ENCODE measurements at places on chromosomes 4 and X.

DNA sequence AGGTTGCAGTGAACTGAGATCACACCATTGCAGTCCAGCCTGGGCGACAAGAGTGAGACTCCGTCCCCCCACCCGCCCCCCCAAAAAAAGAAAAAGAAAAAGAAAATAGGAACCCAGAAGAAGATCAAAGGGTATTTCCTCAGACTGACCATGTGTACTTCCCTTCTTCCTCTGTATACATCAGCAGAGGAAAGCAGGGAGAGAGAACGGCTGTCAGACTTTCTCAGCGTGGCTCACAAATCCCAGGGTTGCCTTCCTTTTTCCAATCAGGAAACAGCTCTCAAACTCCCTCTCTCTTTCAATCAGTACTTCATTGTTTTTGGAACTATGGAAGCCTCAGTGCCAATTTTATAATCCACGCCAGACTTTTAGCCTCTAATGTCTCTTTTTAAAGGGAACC is 59.1 kb downstream of the CHRNA9 start:
- DNase-seq: no peak

DNA sequence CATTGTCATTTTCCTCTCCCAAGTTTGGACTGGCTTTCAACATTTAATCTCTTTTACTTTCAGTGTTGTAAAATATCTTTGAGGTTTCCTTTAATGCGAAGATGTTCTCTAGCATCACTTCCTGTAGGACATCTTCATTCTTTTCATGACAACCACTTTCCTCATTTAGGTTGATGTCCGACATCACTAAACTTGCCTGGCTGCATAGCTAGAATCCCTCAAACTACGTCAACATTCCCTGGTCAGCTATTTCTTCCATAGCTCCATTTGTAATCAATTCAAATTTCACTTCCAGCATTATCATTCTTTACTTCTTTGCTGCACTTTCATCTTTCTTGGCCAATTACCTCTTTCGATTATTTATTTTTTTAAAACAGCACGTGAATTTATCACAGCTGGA is 198.6 kb upstream of the EMCN start:
- DNase-seq: no peak

- no peak for DNase-seq
Observed at GRCh38 chr4:74583757-74584156, 138.8 kb downstream of the AREG start.

- DNase-seq: no peak
Observed at GRCh38 chr4:142373610-142374009, 472.5 kb downstream of the INPP4B start.

GRCh38 chr4:120922381-120923206 is at the start of gene PRDM5:
Gene PRDM5, minus strand, starts transcription at chr4:120922726. Its CDS starts 118 bp downstream, at chr4:120922608.
- no peak for DNase-seq

DNA sequence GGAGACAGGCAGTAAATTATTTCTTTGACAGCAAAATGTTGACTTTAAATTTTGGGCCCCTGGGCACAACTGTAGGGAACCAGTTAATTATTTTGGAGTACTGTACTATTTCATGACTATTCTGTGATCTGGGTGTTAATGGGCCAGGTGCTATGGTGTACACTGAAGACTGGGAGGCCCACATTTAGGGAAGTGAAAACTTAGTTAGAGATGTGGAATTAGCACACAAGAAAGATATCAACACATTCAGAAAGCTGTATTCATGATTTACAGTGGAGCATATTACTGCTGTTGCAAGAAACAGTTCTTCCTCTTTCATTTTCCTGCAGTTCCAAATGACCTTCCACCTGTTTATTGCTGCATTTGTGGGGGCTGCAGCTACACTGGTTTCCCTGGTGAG is 12.4 kb downstream of the PLP1 start:
- DNase-seq: no peak

GRCh38 chr4:101761405-101761804 is 29.1 kb upstream of the BANK1 start:
- DNase-seq: no peak

DNA sequence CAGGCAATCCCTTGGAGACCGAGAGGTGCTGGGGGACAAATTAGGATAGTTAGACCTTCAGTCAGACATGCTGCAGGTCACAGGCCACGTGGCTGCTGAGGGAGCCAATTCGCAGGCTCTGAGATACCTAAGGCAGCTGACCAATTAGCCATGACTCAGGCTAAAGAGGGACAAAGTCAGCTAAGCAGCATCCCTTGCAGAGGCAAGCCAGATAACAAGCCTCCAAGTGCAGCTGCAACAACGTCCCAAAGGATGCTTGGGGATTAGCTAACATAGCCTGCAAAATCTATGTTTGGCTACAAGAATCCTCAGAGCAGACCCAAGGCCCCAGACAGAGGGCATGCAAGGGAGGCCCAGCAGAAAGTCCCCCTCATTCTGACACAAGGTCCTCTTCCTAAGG is 93.5 kb downstream of the SEL1L3 start:
- no peak for DNase-seq

DNA sequence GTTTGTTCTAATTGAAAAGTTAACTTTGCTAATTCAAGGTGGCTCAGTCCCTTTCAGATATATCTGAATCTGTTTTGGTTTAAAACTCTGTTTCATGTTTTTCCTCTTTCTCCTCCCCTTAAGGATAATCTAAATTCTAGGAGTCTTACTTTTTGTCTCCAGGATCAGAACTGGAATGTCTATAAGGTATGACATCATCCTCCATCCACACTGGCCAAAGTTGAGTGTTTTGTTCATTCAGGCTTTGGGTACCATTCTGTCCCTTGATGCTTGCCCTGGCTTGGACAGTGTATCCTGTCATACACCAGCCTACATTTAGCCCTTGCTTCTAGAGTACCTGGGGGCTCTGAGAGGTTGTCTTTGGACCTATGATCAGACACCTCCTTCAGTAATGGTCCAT is 56.8 kb upstream of the ANTXR2 start:
- no peak for DNase-seq

DNA sequence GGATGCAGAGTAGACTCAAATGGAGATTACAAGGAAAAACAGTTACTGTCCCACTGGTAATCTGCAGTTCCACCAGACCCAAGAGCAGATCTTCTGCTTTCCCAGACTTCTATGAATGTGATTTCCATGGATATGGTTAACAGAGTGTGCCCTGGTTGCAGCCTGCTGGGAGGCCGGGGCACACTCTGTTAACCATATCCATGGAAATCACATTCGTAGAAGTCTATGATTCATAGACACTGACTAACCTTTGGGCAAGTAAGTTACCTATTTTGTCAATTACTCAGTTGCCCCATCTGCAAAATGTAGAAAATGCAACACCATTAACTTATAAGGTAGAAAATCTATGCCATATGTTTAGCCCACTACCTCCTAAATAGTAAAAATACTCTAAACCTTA is 443.1 kb upstream of the PITX2 start:
- DNase-seq: no peak

GRCh38 chr4:128521156-128521555 is 233.5 kb upstream of the PGRMC2 start:
- DNase-seq: no peak

DNA sequence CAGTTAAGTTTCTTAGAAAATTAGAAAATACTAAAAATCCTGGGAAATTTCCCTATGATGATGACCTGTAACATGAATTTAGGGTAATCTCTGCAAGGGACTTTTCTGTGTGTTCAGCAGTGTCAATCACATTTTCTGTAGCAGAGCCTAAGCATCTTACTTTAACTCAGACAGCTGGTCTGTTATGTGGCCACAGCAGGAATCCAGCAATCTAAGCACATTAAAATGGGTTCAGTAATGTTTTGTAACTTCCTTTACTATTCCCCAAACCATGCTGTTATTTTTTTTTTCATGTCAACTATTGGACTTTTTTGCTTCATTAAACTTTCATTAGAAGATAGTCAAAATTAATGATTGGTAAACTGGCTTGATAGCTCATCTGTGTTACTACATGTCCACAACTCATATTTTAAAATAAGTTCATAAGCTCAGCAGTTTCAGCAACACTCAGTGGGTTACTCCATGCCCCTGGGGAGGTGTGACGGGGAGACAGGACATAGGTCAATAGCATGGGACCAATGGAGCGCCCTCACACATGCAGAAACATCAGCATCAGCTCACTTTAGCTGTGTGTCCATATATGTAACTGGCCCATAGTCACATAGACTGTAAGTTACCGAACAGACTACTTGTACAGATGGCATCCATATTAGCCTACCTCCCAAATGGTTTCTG is 168.0 kb upstream of the PACRGL start:
- no peak for DNase-seq

GRCh38 chrX:134542485-134542884 is 82.5 kb downstream of the HPRT1 start:
- no peak for DNase-seq

DNA sequence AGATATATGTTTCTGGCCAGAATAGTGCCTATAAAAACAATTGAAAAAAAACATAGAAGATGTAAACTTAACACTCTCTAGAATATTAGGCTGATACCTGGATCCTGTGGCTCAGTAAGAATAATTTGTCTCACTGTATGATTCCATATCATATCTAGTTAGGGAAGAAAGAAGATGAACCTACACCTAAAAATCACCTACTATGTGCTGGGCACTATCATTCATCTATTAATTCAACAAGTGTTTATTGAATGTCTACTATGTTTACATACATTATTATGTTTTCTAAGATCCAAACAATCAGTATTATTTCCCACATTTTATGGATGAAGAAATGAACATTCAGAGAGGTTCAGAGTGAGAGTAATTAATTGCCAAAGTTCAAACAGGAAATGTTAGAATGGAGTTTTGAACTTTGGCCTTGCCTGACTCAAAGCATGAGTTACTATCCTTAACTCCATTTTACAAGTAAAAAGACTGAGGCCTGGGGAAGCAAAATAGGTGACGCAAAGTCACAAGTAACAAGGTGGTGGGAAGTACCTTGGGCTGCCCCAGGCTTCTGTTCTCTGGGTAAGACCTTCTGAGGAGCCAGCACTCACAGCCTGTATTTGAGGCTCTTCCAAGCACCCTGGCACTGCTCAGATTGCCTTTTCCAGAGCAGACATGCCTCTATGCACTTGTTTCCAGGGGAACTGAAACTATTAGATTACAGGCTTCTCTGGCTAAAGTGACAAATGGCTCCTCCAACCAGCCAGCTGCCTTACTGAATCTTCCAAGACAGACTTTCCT is 111.1 kb upstream of the ACSL4 start:
- no peak for DNase-seq

- DNase-seq: no peak
Observed at GRCh38 chr4:41594432-41594831, 56.5 kb downstream of the LIMCH1 start.

GRCh38 chr4:16289897-16290554 is 63.8 kb upstream of the TAPT1 start:
- DNase-seq: no peak

GRCh38 chr4:176002007-176002613 is 63.5 kb upstream of the WDR17 start:
- no peak for DNase-seq

GRCh38 chrX:21944136-21944615 is 3.7 kb downstream of the SMS start:
- DNase-seq: no peak

GRCh38 chr4:88646528-88647280 is 50.9 kb downstream of the NAP1L5 start:
- DNase-seq: no peak

DNA sequence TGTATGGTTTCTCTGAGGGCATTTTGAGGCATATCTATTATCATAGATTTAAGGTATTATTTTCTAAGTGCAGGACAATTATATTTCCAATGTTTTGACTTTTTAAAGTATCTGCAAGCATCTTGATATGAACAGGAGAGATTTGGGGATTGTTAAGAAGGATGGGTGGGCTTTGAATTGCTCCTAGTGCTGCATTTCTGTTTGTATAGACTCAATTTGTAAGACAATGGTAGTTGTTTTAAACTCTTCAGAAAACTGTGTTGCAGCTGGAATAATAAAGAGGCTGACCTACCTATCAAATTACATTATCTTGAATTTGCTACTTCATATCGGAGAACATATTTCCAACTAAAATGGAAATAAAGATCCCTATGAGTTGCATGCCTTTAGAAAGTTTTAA is 570.3 kb downstream of the ADGRL3 start:
- no peak for DNase-seq

GRCh38 chrX:138723301-138723700 is 11.8 kb upstream of the FGF13 start:
- no peak for DNase-seq

GRCh38 chrX:6810776-6811175 is 275.9 kb upstream of the VCX3A start:
- DNase-seq: no peak

DNA sequence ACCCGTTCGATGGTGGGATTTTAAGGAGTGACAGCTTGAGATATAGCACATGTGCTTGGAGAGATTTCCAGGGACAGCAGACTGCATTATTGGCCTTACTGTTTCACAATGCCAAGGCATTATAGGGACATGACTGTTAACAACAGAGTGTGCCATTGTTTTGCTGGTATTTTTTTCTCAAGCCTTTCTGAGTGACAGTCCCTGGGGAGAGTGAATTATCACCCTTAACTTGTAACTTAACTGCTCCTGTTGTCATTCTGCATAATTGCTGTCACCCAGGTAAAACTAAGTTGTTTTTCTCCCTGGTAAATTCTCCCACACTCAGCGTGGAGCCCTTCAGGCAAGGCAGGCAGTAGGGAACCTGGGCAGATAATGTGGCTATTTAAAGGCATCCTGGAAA is 989.2 kb upstream of the LCORL start:
- DNase-seq: no peak

GRCh38 chr4:14802596-14802995 is 199.7 kb upstream of the CPEB2 start:
- no peak for DNase-seq

- no peak for DNase-seq
Observed at GRCh38 chrX:131288188-131288587, 918 bp downstream of the IGSF1 start.

- no peak for DNase-seq
Observed at GRCh38 chr4:54872261-54872660, 214.5 kb downstream of the KIT start.

DNA sequence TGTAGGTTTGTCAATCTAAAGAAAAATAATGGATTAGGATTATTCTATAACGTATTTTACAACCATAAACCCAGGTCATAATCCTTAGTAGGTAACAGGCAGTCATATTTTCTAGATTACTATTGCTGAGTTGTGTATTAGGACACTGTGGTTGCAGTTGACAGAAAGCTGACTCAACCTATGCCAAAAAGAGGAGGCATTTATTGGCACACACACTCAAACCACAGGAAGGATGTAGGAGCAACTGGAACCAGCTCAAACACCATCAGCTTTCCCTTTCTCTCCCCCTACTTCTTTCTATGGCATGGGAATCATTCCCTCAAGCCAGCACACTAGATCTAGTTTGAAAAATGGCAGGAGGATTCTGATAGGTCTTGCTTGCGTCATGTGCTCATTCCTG is 136.4 kb upstream of the FAM9C start:
- DNase-seq: no peak

Data from activated naive CD4-positive, alpha-beta T cell (primary cell).